ENCODE measurements at places on chromosomes 3 and 15. TPM values are rescaled to one million over a fixed set of nuclear protein-coding genes. Genes with fewer than 3 reads are reported as not detected.
A peak's percentile ranks its signal among the peaks of the same experiment; 100 is the strongest.

DNA sequence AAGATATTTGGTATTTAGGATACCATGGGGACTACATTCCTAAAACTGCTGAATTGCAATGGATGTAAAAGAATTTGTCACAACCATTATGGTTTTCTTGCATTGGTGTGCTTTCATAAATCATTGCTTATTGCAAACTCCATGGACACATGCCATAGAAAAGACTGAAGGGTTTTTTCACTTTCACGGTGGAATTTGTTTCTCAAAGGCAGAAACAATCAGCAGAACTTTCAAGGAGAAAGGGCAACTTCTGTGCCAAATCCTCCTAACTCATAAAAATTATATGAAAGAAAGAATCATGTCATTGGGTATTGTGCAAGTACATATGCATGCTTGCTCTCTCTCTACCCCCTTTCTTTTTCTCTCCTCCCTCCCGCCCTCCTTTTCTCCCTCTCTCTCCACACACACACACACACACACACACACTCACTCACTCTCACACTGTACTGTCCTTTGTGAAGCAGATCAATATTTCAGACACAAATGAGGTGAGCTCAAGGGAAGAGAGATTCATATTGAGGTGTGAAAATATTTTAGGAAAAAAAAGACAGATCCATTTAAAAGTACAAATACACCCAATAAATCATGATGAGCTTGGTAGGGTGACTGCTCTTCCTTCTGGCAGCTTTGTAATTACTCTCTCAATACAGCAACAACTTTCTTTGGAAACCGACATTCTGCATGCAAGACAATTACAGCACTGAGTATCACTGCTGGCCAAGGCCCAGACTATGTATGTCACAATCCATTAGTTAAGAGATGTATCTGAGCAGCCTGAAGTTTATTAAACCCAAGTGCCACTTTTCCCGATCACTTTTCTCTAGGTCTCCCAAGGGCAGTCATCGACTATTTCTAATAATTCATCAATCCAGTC is 492.6 kb downstream of the TUSC7 start:
- no peak for DNase-seq

- DNase-seq: no peak
Measured at GRCh38 chr15:80526556-80527340, 122.6 kb downstream of the ARNT2 start.

DNA sequence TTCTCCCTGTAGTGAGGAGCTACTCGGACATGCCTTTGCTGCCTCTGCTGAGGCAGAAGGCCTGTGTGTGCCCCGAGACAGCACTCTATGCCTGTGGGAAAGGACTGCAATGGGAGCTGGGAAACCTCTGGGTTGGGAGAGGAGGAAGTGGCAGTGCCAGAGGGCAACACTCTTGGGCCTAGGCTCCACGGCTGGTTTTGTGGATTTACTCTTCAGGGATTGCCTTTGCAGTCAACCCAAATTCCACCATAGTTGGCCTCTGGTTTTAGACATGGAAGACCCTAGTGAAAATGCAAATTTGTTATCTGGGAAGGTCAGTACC is 46.8 kb downstream of the ITGA11 start:
- no peak for DNase-seq

- no peak for DNase-seq
Measured at GRCh38 chr3:7205962-7206361, 345.0 kb downstream of the GRM7 start.

GRCh38 chr3:40939030-40939740 is 260.1 kb upstream of the CTNNB1 start:
- DNase-seq: no peak

DNA sequence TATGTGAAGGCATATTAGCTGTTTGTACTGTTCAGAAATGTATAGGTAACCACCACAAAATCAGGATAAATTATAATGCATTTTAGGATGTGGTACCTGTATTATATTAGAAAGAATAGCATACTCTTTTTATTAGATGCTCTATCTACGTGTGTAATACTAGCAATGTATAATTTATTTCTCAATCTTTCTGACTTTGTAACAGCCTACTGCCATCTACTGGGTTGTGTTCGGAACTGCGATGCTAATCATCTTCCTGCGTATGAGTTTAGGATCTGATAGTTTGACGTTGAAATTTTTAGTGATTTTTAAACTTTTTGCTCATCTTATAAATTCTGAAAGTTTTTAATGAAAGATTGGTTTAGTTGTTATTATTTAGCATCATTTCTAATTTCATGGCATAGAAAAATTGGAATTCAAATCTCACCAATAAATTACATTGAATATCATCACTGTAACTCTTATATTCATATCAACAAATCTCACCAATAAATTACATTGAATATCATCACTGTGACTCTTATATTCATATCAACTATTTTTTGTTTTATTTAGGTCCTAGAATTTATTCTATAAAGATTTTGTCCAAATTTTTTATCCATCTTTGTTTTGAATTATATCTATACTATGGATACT is 322.7 kb upstream of the ZNF717 start:
- DNase-seq: no peak

DNA sequence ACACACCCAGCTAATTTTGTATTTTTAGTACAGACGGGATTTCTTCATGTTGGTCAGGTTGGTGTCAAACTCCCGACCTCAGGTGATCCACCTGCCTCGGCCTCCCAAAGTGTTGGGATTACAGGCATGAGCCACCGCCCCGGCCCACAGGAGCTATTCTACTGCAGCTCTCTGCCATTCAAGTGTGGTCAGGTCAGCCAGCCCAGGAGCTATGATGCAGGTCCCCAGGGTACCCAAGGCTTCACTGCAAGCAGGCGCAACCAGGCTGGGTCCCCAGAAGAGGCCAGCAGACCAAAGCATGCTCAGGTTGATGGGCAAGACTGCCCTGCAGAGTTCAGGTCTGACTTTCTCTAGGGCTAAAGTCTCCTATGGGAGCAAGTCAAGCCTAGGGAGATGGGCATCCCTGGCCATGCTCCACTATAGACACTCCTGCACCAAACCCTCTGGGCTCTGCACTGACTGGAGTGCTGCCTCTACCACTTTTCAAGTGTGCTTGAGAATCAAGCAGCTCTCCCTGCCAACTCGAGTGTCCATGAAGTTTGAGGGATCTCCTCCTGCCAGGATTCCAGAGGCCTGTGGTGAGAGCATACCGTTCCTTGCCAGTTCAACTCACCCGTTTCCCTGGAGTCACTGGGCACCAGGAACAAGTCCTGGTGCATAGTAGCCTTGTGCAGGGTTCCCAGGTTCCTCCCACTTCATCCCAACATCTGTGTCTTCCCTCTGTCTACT is 30.9 kb downstream of the MYO9A start:
- no peak for DNase-seq

- peak; percentile 71 for DNase-seq
Measured at GRCh38 chr3:34016925-34017587, 218.6 kb downstream of the PDCD6IP start.

DNA sequence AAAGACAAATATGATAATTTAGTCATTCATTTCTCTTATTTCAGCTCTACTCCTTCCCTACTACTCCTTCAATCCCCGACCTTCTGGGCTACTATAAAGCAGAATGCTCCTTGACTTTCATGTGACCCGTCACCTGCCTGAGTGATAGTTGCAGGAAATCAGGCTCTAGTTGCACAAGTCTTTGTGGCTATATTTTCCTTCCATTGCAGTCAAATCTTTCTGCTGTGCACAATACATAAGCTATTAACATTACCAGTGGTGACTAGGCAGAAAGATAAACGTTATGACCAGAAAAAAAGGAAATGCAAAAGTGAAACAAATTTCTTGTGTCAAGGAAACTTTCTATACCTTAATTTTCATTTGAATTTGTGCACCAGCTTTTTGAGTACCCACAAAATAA is 2.3 kb downstream of the SUCNR1 start:
- DNase-seq: peak; percentile 55

DNA sequence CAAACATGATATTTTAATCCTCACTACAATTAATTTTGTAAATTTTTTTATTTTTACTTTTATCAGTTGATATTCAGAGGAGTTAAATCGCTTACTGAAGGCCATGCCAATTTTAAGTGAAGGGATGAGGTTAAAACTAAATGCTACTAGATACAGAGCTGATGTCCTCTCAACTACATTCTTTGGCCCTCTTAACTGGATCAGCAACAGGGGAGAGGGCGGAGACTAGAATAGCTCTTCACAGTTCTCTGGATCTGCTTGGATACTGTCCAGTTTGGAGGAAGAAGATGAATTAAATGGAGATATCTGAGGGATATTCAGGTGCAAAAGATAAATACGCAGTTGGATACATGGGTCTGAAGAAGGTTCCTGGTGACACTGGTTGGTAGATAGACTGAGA is 85.6 kb upstream of the LYSMD4 start:
- DNase-seq: no peak

DNA sequence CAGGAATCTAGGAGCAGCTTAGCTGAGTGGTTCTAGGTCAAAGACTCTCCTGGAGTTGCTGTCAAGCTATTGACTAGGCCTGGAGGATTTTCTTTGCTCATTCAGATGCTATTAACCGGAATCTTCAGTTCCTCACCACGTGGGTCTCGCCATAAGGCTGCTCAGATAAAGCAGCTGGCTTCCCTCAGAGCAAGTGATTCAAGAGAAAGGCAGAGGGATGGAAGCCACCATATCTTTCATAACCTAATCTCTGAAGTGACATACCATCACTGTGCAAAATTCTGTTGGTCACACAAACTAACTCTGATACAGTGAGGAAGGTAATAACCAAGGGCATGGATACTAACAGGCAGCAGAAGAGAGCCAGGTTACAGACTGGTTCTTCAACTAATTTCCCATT is 72.7 kb upstream of the FLNB start:
- no peak for DNase-seq

CPLX3 gene
- total RNA-seq: not detected

LMOD3 gene
- total RNA-seq: not detected
